Stimulated activated CD4-positive, alpha-beta T cell treated with anti-CD3 and anti-CD28 coated beads, TNF-alpha, amount 100 ng/mL, for 1 hour (primary cell): ENCODE measurements at places on chromosomes 11 and 22.

- no peak for DNase-seq
These were observed 303.9 kb downstream of the ETS1 start for GRCh38 chr11:128283451-128283850.

DNA sequence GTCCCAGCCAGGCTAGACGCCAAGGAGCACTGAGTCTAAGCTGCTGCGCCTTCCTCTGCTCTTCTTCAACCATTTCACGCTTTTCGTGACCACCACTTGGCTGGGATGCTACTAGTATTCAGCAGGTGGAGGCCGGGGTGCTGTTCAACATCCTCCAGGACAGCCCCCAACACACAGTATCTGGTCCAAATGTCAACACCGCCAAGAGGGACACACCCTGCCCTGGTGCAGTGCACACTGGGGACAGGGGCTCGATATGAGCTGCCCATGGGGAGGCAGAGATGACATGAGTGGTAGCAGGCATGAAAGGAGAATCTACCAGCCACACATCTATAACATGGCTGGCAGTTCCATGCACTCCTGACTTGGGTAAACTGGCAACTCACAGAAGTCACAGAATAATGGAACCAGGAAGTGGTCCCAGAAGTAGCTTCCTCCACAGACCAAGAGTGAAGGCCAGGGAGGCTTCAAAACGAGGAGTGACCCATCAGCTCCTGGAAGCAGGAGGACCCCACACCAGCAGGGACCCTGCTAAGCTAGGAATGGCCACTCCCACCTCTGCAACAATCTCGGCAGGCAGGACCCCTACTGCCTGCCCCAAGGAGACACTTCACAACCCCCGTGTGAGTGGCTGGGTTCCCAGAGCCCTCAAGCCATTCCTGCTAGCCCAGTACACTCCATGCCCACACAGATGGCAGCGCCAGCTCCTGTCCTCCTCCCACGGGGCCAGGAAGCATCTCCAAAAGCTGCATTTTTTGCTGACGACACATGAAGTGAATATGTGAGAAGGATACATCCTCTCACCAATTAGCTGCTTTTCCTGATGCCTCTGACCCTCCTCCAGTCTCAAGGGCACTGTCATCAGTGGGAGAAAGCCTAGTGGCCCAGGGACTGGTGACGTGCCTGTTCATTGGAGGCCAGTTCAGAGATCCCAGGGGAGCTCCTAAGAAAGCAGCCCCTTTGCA is 78.8 kb downstream of the DGCR2 start:
- no peak for DNase-seq

DNA sequence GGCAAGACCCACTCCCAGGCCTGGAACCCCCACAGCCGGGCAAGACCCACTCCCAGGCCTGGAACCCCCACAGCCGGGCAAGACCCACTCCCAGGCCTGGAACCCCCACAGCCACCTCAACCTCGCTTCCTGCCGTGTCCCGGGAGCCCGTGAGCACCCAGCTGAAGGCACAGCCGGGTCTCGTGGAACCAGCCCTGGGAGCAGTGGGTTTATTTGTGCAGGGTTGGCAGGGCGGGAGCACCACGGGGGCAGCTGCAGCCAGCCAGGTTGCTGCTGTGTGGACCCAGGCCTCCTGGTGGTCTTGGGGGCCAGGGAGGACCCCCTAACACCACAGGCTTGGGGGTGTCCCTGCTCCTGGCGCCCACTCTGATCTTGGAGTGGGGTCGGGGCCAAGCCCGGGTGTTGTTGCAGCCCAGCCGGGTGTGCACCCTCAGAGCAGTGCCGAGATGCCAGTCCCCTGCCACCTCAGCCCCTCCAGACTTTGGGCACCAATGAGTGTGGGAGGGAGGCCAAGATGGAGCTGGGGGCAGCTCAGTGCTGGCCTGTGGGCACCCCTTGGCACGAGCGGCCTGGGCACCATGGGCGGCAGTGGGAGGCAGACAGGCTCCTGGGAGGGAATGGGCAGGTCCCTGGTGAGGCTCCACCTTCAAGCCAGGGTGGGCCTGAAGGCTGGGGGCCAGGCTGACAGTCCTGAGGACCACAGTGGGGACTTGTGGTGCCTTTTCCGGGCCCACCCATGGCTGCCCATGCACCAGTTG is 8.2 kb upstream of the PKP3 start:
- DNase-seq: no peak

DNA sequence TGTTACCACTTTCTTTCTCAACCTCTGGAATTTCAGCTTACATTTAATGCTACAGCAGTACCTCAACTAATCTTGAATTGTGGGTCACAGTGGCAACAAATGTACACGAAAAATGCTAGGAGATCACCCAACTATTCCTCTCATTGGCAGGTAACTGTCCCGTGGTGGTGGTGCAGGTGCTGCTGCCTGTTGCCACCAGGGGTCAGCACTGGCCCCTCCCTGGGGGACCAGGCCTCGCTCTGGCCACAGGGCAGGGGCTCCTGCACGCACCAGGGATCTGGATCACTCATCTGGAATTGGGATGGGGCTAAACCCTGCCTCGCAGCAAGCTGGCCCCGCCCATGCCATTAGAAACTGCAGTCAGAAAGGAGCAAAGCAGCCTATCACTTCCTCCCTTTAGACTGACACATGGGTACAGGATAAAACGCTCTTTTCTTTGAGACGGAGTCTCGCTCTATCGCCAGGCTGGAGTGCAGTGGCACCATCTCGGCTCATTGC is 6.9 kb upstream of the POLDIP3 start:
- DNase-seq: peak; percentile 43

DNA sequence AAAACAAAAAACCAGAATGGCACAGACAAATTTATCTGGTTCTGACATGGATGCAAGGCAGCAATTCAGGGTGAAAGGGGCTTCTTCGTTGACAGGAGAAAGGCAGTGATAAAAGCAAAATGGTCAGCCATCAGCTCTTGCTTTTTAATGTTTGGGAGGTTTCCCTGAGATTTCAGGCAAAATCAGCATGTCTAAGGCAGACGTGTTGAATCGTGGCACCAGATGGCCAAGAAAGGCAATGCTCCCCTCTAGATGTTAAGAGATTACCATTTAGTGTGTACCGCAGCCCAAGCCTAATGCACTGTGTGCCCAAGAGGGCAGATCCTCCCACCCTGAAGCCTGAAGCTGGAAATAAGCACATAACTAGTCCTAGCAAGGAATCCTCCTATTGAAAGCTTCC is 88.8 kb upstream of the GALNT18 start:
- no peak for DNase-seq

- no peak for DNase-seq
These were observed 102.7 kb downstream of the MRTFA start for GRCh38 chr22:40533712-40534378.

DNA sequence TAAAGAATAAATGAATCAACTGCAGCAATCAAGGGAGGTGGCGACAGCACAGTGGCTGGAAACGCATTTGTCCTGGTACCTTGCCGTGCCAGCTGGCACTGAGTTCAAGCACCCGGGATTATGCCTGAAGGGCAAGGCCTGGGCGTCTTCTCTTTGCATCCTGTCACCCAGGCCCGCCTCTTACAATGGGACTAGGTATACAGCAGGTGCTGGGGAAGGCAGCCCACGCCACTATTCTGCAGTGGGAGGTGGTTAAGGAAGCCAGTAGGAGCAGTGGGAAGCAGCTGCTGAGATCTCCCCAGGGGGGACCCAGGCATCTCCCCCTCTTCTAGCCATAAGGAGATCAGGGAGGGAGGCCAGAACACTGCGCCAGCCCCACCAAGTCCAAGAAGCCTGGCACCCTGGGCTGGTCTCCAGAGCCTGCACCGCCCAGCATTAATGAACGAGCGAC is 15.3 kb upstream of the BAIAP2L2 start:
- DNase-seq: no peak

DNA sequence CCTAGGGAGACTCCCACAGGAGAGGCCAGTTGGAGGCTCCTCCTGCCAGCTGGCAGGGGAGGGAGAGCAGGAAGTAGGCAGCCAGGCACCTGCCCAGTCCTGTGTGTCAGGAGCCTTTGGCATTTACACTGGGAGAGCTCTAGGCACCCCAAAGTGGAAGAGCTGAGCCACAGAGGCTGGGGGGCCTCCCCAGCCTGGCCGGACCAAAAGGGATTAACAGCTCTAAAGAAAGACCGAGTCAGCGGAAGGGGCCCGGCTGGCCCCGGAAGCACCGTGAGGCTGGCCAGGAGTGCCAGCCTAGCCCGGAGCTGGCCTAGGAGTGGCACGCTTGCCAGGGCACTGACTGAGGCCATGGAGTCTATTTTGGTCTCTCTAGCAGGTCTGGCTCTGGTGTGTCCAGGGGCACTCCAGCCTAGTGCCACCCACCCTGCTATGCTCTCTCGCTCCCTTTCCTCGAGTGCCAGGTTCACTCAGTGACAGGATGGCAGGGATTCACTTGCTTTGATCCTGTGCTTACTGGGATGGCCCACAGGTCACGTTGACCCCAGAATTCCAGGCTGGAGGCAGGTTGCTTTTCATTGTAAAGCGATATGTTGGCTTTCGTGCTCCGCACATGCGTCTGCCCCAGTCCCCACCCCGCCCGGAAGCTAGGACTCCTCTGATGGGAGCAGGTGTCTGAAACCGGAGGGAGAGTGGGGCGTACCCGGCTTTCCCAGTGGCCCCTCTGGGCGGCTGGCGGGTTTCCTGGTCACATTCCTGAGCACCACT is 3.3 kb upstream of the KMT5B start:
- DNase-seq: no peak
